Muscle of leg (tissue), 16 donors: ENCODE measurements at places on chromosomes 16 and 17. TPM values are rescaled to one million over a fixed set of nuclear protein-coding genes. Genes with fewer than 3 reads are reported as not detected.

GRCh38 chr17:77499699-77500435, 359.1 kb downstream of the SEC14L1 start:
- no peak for DNase-seq

DNAI2 gene
- total RNA-seq: 0.09 TPM

GRCh38 chr17:880443-881269, 98.5 kb downstream of the MRM3 start:
- DNase-seq: peak; percentile 81

OR2C1 gene
- 0.35 TPM for total RNA-seq

DNA sequence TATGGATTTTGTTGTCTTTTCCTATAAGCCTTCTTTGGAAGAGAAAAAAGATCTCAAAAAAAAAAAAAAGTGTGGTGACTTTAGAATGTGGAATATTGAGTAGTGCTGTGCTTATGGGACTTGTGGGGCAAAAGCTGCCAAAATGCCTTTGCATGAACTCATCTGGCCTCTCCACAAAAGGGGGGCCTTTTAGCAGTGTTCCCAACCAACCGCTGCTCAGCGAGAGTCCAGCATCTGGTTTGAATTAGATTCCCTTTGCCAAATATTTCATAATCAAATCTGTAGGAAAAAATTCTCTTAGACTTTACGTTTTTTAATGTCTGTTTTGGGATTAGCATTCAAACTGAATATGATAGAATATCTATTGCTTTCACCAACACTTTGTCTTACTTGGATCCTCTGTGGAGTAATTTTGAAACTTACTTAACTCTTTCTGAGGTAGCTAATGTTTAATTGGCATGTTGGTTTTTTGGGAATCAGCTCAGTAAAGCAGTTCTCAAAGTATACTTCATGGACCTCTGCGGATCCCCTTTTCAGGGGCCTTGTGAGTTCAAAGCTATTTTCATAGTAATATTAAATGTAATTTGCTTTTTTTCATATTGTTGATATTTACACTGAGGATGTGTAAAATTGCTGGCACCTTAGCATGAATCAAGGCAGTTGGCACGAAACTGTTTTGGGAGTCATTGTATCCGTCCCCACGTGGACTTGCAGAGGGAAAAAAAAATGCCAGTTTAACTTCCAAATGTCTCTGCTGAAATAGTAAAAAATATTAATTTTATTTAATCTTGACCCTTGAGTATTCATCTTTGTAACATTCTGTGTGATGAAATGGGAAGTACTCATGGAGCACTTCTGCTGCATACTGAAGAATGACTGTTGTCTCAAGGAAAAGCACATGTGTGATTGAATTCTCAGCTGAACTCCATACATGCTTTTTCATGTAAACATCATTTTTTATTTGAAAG, 34.7 kb upstream of the VPS4A start:
- DNase-seq: peak; percentile 99

RHBDL1 gene
- 1.3 TPM for total RNA-seq

UMOD gene
- total RNA-seq: not detected

DNA sequence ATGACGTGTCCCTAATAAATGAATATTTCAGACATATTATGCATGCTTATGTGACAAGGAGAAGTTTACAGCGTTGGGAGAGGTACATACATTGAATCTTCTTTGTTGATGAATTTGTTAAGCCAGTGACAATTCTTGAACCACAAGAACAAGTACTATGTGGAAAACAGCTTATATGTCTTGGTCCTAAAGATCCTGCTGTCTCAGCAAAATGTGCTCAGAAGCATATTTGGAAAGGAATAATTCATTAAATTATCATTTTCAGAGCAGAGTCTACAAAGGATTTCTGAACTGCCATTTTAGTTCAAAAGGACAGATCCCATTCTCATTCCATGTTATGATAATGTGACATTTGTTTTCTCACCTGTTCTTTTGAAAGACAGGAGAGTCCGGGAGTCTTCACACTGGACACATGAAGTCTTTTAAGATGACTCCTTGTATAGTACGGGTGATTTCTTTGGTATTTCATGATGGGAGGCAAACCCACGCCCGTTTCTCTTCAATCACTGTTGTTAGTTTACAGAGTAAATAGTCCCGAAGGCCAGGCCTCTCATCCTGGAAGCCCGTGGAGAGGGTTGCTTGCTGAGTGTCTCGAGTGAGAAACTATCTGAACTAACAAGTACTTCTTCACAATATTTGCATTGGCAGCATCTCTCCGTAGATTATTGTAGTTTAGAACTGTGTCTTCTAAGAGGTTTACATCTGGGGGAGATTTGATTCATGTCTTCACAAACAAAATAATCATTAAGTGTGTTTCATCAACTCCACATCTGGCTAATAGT, 26.7 kb downstream of the VPS35L start:
- DNase-seq: no peak

DNA sequence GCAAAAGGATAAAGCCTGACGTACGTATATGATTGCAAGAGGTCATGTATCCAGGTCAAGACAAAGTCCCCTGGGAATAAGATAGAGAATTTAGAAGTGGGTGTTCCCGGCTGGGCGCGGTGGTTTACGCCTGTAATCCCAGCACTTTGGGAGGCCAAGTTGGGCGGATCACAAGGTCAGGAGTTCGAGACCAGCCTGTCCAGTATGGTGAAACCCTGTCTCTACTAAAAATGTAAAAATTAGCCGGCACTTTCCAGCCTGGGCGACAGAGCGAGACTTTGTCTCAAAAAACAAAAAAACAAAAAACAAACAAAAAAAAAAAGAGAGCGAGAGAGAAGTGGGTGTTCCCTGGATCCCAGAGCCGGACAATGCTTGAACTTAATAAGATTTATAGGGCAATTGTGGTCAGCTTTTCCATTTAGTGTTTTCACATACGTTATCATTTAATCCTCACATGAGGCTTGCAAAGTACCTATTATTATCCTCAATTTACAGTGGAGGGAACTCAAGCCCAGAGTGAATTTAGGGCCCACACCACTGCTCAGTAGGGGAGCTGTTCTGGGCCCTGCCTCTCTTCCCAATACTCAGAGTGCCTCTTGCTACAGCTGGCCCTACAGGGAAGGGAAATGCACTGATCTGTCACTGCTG, 481 bp upstream of the GLTPD2 start:
- peak; percentile 32 for DNase-seq

- DNase-seq: peak; percentile 49
These were observed 204.8 kb downstream of the CDH8 start for GRCh38 chr16:61831351-61831917.

TSPAN10 gene
- 0.53 TPM for total RNA-seq

DNA sequence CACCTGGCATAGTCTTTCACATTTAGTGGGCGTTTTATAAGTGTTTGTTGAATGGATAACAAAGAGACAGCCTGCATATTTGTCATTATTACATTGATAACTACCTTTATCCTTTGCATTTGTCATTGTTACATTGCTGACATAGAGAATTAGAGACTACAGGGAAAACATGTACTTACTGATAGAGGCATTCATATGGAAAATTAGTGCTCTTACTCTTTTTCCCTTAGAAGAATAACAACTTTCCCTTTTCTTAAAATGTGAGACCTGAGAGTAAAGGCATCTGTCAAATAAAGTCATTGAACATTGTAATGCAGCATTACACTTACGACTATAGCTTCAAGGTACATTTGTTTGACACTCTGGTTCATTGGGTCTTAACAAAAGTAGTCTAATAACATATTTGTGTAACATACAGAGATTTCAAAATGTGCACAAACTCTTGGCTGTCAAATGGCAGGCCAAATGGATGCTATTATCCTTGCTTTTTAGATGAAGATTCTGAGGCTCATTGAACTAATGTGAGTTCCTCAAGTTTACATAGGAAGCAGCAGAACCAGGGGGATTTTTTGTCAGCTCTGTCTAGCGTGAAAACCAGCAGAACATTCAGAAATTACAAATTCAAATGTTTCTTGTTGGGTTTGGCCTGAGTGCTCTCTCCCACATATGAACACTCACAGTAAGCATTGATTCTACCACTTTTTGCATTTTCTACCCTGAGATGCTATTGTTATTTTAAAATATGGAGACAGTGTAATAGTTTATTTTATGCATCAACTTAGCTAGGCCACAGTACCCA, 28.5 kb downstream of the SMIM36 start:
- DNase-seq: no peak

PERCC1 gene
- 0.13 TPM for total RNA-seq

ABCC11 gene
- 0.04 TPM for total RNA-seq
